ENCODE measurements at places on chromosomes 5 and 9.

DNA sequence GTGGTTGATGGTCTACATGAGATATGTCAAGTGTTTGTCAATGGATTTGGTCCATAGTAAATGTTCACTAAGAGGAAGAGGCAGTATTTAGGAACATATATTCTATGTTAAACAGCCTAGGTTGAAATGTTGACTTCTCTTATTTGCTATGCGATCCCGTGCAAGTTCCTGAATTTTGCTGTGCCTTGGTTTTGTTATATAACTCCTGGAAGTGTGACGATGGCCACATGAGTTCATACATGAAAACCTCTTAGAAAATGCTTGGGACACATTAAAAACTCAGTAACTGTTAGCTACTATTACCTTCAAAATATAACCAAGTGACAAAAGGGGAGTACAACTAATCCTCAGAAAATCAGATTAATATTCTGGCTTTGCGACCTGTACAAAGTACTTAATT is 21.9 kb upstream of the FBXW2 start:
- DNase-seq: no peak

GRCh38 chr9:114097613-114098020 is 1.5 kb downstream of the KIF12 start:
- DNase-seq: no peak

DNA sequence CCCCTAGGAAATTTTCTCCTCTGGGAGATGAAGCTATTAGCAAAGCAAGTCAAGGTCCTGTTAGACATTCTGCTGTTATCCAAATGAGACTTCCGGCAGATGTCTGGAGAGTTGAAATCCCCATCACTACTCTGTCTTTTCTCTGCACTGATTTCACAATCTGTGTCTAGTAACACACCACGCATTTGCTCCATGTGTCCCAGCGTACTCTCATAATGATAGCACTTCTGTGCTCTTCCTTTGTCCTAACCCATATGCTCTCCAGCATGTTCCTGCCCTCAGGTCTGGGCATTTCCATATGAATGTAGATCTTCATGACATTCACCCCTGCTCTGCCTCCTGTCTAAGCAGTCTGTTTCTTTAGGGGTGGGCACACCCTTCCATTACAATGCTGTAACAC is 1949.0 kb upstream of the WWC1 start:
- no peak for DNase-seq

DNA sequence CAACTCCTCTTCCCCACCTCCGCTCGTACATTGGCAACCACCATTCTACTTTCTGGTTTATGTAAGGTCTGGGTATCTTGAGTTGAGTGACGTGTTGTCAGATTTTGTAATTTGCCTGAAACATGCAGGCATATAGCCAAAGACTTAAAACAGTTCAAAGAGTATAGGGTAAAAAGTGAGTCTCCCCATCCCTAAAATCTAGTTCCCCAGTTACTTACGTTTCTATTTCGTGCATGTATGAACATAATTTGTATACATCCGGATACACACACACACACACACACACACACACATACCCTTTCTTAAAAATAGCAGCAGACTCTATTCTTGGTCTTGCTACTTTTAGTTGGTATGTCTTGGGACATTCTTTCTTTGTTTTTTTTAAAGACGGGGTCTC is 915 bp downstream of the HSDL2 start:
- DNase-seq: no peak

DNA sequence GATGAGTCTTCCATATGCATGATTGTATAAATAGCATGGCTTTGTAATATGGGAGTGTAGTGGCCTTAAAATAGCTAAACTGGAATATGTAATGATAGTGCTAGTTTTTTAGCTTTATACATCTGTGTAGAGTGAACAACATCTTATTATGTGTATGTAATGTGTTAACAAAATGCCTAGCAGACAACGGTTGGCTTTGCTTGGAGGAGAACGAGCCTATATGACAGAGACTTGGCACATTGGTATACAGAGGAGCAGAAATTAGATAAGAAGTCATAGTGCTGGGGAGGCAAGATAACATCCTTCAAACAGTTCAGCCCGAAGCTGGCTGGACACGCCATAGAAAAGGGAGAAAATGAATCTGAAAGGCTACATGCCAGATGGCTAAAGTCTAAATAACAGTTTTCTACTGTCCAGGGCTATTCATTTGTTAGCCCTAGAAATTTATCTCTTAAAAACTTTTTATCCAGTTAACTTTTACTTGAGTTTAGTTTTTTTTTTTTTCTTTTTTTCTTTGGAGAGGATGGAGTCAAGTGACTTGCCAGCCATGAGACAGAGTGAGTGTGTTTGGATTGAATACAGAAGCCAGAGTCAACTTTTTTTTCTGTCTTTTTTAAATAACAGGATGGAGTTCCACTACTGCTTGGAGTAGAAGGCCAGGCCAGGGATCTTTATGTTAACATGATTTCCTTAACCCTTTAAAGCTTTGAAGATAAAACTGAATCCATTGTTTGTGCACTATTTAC is 214.4 kb upstream of the ACTBL2 start:
- DNase-seq: no peak

DNA sequence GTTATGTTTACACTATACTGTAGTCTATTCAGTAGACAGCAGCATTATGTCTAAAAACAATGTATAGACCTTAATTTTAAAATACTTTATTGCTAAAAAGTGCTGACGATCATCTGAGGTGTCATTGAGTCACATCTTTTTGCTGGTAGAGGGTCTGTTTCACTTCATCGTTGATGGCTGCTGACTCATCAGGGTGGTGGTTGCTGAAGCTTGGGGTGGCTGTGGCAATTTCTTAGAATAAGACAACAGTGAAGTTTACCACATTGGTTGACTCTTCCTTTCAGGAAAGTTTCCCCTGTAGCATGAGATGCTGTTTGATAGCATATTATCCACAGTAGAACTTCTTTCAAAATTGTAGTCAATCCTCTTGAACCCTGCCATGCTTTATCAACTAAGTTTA is 150.3 kb downstream of the FBXL7 start:
- no peak for DNase-seq

DNA sequence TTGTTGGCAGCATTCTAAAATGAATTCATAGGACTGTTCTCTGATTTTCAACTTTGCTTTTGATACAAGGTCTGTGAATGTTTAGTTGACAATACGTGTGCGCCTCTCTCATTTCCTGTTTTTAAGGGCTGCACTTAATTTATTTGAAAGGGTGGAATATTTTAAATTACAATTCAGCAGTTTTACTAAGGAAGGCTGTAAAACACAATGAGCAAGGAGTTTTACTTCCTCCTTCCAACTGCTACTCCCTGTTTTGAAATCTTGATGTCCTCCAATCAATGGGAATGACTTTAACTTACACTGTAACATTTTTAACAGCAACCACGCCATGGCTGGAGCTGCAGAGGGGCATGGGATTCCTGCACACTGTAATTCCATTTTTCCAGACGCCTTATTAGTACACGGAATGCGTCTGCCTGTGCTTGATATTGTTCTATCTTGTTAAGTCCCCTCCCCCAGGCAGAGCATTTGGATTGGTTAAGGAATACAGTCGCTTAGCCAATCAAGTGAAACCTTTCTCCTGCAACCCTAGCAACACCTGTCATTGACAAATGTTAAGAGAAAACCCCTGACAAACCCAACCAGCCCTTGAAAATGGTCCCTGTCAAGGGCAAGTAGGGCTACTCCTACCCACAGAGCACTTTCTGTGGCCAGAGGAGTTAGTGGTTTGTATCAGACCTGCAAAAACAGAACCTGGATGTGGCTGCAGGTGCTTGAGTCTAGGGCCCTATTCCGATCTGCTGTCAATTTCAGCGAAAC is 12.5 kb upstream of the ZSWIM6 start:
- DNase-seq: no peak

DNA sequence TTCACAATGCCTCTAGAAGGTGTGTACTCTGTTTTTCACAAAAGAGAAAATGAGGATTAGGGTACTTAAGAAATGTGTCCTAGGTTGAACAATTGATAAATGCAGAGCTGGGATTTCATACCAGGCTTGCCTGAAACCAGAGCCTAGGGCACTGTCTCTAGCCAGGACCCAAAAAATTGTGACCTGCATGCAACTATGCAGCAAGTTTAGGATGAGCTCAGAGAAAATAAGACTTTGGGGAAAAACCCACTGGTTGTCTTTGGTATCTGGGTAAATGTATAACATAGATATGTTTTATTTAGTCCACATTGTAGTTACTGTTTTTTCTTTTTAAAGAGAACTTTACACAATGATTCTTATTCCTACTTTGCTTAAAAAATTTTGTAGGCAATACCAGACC is 177.1 kb upstream of the SEMA6A start:
- DNase-seq: no peak

GRCh38 chr9:122334916-122335315 is 35.9 kb upstream of the PTGS1 start:
- DNase-seq: no peak

- no peak for DNase-seq
These were observed 308.8 kb downstream of the PJA2 start for GRCh38 chr5:109100971-109101370.

GRCh38 chr5:149071756-149072155 is 8.9 kb upstream of the SH3TC2 start:
- DNase-seq: no peak

DNA sequence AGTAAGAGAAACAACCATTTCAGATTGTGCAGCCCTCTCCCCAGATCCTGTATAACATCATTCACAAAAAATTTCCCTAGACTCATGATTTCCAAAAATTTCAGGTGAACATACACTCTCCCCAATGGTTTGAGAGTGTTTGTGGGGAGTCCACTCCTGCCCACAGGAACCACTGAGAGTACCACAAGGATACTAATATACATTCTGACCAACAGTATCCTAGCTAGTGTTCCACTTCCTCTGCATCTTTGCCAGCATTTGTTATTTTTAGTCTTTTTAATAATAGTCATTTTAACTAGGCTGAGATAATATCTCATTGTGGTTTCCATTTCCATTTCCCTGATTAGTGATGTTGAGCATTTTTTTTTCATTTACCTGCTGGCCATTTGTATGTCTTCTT is 155.4 kb downstream of the DTWD2 start:
- DNase-seq: no peak

GRCh38 chr9:87596862-87597261 is 99.2 kb downstream of the DAPK1 start:
- DNase-seq: no peak

- DNase-seq: no peak
These were observed 75.1 kb upstream of the STXBP1 start for GRCh38 chr9:127537014-127537413.

GRCh38 chr5:38258042-38258318 is 379 bp upstream of the EGFLAM start:
- no peak for DNase-seq

DNA sequence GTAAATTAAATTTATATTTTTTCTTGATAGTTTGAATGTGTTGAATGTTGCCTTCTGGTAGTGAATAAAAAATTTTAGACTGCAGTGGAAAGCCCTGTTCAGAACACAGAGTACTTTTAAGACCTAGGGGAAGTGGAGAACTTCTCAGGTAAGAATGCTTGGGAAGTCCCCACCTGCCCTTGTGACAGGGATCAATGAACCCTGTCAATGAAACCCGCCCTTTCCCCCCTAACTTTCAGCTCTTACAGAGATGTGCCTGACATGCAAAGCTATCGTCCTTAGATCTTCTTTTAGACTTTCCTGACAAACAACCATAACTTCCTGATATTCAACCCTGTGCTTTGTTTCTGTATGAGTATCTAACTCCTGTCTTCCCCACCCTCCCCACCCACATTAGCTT is 562.7 kb downstream of the TLE4 start:
- no peak for DNase-seq

- DNase-seq: no peak
These were observed 640.9 kb downstream of the SEMA5A start for GRCh38 chr5:8905021-8905420.

- no peak for DNase-seq
These were observed 557.8 kb upstream of the TLE4 start for GRCh38 chr9:79013715-79014610.

DNA sequence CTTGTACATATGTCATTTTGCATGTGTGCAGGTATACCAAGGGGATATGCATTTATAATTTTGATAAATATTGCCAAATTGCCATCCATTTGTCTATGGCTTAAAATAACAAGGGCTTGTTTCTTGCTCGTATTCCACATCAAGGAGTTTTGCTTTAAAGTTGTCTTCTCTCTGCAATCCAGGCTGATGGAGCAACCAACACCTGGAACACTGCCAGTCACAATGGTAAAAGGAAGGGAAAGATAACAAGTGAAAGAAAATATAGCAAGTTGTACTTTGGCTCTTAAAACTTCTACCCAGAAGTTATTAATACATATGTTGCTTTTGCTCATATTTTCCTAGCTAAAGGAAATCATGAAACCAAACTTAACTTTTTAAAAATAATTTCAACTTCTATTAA is 156.9 kb downstream of the UNC13B start:
- DNase-seq: no peak

- DNase-seq: no peak
These were observed 6.1 kb upstream of the BARX1 start for GRCh38 chr9:93960971-93961841.

DNA sequence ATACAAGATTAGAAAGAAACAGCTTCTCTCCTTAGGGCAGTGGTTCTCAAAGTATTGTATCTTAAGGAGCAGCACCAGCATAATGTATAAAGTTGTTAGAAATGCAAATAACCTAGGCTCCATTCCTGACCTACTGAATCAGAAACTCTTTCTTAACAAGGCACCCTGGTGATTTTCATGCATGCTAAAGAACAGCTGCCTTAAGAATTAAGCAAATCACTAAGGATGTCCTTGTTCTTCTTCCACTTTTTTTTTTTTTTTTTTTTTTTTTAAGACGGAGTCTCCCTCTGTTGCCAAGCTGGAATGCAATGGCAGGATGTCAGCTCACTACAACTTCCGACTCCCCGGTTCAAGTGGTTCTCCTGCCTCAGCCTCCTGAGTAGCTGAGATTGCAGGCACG is 1095.2 kb upstream of the EDIL3 start:
- DNase-seq: no peak

- DNase-seq: no peak
These were observed 352.1 kb upstream of the CD180 start for GRCh38 chr5:67548520-67549295.

DNA sequence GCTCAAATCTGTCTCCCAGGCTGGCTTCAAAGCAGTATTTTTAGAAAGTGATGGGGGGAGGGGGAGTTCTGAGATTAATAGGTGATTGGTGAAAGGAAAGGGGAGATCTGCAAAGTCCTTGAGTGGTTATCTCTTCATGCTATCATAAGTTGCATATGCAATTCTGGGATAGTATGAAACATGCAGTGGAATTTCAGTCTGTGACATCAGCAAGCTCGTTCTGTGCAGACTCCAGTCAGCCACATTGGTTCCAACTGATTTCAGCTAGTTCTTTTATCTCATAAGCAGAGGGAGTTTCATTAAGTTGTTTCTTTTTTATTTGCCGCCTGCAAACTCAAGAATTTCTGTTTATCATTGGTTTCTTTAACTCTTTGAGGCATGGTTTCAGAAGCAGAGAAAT is 180.5 kb upstream of the SH3GL2 start:
- DNase-seq: no peak

- DNase-seq: no peak
These were observed 1466.0 kb upstream of the C9orf72 start for GRCh38 chr9:29039258-29039657.

GRCh38 chr5:157155297-157155696 is 10.8 kb downstream of the GARIN3 start:
- no peak for DNase-seq

- DNase-seq: no peak
These were observed 3.1 kb downstream of the MRPS2 start for GRCh38 chr9:135503371-135504261.

Measured in stimulated activated CD8-positive, alpha-beta memory T cell treated with anti-CD3 and anti-CD28 coated beads, Interleukin-2, amount 100 ng/mL, for 1 hour (primary cell).